ENCODE measurements at places on chromosomes 6 and 20.

GRCh38 chr6:54194067-54194466 is 82.8 kb downstream of the MLIP start:
- no peak for DNase-seq

- no peak for DNase-seq
These were observed 354.0 kb upstream of the RGS17 start for GRCh38 chr6:153485072-153485471.

GRCh38 chr20:31861135-31861384 is 9.3 kb downstream of the DUSP15 start:
- no peak for DNase-seq

DNA sequence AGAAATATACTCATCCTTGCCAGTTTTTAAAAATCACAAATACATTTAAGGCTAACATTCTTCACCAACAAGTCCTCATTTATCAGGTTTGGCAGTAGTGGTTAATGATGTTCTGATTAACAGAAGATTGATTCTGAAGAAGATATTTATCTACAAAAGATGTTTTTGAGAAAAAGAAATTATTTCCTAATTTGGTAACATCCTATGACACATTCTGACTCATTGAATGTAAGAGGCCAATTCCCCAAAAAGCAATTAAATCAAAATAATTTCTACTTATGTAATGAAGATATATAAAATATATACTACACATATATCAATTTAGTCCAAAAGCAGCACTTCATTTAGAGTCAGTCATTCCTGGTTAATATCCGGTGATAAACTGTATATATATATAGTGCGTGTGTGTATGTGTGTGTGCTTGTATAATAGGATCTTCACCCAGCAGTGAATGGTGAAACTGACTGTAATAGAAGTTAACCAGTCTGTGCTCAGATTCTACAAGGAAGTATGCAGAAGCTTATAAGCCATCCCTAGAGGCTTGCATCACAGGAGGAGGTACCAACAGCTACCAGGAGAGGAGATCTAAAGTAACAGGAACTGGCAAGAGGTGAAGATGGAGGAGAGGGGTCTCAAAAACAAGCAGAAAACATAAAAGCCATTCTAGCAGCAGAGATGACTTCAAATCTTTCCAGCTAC is 82.9 kb upstream of the MARCKS start:
- DNase-seq = no peak

DNA sequence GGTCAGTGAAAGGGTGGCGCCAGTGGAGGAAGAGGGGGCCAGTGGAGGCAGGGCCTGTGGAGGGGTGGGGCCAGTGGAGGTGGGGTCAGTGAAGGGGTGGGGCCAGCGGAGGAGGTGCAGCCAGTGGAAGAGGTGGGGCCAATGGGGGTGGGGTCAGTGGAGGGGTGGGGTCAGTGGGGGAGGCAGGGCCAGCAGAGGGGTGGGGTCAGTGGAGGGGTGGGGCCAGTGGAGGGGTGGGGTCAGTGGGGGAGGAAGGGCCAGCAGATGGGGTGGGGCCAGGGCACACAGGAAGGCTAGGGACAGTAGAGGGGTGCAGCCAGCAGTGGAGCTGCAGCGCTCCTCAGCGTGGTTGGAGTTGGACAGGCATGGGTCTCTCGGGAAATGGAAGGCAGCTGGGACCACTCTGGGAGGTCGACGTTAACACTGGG is 18.7 kb downstream of the ADRM1 start:
- no peak for DNase-seq

DNA sequence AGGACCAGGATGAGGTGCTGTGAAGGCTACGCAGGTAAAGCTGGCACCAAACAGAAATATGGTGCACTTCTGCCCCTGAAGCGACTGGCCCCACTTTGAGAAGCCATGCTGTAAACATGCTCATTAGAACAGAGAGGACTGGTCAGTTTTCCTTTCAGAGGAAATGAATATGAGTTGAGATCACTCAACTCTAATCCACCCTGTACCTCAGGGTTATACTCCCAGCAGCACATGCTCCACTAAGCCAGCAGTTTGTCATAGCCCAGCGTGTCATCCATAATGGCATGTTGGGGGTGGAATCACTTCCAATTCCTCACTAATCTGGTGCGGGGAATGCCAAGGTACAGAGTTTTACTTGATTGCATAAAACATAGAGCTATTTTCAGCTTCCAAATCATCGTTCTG is 98.1 kb downstream of the HIVEP2 start:
- DNase-seq = no peak

DNA sequence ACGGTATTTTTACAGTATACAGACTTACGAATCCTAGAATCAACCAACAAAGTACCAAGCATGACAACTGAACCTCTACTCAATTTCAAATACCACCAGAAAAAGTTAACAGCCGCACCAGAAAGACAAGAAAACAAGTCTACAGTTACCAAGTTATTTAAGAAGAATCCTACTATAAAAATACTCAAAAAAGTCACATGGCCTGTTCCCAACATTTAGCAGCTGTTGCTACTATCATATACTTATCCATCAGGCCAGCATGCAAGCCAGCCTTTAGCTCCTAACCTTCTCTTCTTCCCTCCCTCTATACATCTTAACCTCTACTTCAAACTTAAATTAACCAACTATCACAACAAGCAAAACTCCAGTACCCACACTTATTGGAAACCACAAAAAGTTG is 1.9 kb downstream of the SYNCRIP start:
- no peak for DNase-seq

DNA sequence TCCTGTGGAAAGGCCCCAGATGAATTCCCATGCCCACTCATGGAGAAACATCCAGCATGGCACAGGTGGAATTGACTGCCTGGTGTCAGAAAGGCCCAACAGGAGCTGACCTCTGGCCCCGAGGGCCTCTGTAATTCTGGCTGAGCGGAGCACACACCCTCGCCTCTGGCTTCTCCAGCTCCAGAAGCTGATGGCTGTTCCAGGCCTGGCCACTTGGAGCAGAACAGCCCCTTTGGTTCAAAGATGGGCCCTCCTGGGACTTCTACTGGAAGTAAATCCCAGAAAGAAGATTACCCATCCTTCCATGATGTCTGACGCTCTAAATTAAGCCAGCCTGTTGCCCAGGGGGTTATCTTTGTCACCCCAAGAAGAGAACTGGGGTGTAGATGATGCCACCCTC is 275.1 kb upstream of the CDH4 start:
- no peak for DNase-seq

DNA sequence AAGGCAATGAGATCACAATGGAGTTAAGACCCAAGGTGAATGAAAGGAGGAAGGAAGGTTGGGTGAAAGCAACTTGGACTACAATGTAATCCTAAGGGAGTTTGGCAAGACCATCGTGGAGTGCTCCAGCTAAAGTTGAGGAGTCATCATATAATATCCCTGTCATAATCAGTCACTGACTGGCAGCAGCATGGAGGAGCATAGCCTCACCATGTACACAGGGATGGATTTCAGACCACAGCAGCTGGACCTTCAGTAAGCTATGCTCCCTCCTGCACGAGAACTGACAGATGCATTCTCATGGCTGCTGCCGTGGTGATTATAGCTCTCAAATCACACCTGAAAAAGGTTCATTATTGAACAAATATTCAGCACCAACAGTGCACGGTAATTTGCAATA is 43.0 kb downstream of the GOPC start:
- DNase-seq = no peak

DNA sequence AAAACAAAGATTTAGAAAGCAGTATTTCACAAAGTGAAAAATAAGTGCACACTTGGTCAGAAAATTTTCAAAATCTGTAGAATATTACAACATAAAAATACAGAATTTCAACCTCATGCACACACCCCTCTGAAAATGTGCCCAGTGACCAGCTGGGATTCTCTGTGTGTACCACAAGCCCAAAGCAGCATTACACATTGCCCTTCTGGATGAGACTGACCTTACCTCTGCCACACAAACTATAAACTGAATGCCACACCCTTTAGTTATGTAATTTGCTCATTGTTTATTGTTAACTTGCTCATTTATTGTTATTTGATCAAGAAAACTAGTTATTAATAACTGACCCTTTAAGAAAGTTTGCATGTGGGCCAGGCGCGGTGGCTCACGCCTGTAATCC is 303.0 kb downstream of the FOXC1 start:
- DNase-seq = no peak

GRCh38 chr6:136609873-136610706 is 59.9 kb upstream of the MAP7 start:
- DNase-seq = no peak

DNA sequence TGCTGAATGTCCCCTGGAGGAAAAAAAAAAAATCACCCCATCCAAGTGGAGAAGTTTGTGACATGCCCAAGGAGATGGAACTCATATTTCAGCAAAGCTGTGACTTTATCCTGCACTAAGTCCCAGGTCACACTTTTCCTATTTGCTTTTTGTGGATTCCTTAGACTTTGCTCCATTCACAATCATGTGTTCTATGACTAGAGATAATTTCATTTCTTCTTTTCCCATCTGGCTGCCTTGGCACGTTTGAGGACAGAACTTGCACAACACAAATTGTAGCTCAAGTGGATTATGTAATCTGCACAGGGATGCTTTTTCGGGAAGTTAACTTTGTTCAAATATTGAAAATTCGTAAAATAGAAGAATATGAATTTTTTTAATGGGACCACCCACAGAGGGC is 100.7 kb upstream of the PTPN1 start:
- no peak for DNase-seq

- no peak for DNase-seq
These were observed 249.8 kb downstream of the GMDS start for GRCh38 chr6:1995636-1996035.

GRCh38 chr6:4388675-4389074 is 253.3 kb upstream of the ECI2 start:
- no peak for DNase-seq

DNA sequence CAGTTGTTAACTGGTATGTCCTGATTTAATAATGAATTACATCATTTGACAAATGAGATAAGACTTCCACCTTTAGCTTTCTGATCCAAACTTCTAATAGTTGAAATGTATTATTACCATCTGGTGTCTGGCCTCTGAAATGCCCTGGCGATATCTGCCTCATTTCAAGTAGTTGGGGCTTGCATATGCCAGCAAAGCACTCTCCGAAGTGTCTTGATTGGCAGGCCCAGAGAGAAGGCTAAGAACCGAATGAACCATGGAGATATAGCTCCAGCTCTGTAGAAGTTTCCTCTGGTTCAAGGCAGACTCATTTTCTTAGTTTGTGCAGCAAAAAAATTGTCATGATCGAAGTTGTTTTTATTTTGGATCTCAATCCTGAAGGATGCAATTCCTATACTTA is 13.4 kb upstream of the HIVEP2 start:
- DNase-seq = no peak

GRCh38 chr20:52724541-52724940 is 247.6 kb upstream of the TSHZ2 start:
- DNase-seq = no peak
